ENCODE measurements at places on chromosomes 13 and 19.

DNA sequence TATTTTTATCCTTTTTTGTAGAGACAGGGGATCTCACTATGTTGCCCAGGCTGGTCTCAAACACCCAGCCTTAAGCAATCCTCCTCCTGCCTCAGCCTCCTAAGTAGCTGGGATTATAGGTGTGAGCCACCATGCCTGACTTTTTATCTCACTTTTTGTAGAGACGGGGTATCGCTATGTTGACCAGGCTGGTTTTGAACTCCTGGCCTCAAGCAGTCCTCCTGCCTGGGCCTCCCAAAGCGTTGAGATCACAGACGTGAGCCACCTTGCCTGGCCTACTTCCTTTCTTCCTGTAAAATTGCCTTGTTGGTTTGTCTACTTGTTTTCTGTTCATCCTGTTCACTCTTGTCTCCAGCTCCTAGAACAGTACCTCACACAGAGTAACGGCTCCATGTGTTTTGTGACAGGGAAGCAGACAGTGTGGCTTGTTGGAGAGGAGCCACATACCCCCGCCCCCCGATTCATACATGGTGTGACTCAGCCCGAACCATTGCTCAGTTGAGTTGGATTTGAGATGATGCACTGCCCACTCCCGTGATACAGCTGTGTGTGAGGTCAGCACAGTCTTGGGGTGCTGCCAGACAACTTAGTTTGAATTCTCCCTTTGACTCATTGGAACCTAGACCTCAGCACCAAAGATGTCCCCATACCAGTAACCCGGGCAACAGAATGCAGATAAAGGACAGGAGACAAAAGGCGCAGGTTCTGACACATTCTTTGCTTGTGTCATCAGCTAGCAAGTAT, 34.2 kb downstream of the GPR42 start:
- DNase-seq, result no peak

DNA sequence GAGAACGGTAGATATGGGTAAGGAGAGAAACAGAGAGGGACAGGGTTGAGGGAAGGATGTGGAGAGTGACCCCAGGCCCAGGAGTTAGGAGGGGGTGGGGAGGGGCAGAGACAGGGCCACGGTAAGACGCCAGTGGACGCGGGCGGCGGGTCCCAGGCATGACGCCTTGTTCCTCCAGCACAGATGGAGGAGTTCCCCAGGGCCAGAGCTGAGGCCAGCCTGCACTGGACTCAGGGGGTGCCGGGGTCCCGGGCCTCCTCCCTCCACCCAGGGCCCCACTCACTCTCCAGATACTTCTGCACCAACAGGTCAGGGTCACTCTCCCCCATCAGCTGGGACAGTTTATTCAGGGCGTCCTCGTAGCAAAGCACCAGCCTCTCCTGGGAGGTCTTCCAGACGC, 22.0 kb upstream of the EMP3 start:
- DNase-seq, result no peak

DNA sequence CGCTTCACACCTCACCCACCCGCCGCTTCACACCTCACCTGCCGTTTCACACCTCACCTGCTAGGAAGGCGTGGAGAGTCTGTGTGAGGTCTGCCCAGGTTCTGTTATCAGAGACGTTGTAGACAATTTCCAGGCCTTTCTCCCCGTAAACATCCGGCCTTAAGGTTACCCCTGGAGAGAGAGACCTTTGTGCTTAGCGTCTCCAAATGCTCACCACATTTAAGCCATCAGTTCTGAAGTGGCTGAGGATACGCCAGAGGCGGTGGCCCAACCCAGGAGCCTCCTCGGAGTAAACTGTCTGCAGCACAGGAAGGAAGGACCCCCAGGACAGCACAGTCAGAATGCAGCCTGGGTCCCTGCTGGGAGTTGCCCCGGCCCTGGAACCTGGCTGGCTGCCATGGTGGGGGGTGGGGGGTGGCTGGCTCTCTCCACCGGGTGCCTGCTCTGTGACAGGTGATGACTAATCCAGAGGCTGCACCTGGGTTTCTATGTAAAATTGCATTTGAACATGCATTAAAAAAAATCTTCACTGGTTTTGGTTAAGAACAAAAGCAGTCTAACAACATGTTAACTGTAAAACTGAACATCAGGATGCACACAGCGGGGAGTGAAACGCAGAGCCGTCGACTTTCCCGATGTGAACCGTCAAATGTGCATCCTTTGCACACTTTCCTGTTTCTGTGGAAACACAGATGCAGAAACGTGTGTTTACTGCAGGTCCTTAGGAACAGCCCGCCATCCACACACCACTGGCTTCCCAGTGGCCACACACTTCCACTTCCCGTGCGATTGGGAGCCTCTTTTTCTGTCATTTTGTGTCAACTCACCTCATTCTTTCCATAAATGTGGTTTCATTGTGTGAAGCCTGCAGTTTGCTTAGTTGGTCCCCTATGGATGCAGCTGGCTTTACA, 4.5 kb downstream of the ATP4B start:
- no peak for DNase-seq

DNA sequence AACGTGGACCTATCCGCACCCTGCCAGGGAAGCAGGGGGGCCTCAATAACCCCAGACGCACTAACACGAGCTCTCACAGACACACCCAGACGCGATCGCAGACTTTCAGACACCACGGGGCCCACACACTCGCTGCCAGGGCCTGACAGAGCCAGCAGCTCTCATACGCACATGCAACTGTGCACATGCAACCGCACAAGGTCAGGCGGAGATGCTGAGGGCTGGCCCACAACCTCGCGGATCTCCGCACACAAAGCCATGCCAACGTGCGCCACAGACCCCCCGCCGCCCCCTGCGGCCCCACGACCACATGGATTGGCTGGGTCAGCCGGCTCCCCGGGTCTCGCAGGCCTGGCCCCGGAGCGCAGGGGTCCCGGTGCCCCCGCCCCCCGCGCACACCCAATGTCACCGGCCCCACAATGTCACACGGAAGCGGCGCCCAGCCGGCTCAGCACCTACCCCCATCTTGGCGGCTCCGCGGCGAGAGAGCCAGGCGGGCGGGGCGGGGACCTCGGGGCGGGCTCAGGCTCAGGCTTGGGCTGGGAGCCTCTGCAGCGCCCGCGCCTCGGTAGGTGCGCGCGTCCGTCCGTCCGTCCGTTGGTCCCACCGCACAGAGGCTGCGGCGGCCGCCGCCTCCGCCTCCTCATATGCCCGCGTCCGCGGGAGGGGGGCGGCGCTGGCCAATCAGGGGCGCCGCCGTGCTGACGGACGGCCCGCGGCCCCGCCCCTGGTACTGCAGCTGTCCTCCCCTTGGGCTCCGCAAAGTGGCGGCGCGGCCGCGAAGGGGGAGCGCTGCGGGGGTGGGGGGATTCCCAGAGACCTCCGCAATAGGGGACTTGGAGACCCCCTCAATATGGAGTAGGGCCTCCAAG, at the start of gene ATP1A3:
ATP1A3 (minus strand) TSS at position 619 of the 872 bp plus-strand sequence; CDS start at position 465, 154 bp downstream.
- peak; percentile 92 for DNase-seq

GRCh38 chr13:47621931-47622330, 379.1 kb downstream of the SUCLA2 start:
- no peak for DNase-seq

DNA sequence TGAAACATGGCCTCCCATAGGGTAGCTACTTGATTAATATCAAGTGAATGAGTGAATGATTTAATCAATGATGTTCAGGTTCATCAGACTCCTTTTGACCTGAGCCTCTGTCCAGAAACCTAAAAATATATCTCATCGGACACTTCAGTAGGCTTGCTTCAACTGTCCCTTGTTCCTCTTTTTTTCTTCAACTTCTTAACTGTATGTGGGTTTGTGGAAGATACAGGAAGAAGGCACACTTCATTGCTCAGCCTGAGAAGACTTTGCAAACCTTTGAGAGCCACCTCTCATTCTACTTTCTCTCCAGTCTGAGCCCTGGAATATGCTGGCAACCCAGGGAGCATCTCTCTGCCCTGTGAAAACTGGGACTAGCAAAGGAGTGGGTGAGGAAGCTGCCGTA, 557.0 kb downstream of the FGF9 start:
- DNase-seq, result no peak

DNA sequence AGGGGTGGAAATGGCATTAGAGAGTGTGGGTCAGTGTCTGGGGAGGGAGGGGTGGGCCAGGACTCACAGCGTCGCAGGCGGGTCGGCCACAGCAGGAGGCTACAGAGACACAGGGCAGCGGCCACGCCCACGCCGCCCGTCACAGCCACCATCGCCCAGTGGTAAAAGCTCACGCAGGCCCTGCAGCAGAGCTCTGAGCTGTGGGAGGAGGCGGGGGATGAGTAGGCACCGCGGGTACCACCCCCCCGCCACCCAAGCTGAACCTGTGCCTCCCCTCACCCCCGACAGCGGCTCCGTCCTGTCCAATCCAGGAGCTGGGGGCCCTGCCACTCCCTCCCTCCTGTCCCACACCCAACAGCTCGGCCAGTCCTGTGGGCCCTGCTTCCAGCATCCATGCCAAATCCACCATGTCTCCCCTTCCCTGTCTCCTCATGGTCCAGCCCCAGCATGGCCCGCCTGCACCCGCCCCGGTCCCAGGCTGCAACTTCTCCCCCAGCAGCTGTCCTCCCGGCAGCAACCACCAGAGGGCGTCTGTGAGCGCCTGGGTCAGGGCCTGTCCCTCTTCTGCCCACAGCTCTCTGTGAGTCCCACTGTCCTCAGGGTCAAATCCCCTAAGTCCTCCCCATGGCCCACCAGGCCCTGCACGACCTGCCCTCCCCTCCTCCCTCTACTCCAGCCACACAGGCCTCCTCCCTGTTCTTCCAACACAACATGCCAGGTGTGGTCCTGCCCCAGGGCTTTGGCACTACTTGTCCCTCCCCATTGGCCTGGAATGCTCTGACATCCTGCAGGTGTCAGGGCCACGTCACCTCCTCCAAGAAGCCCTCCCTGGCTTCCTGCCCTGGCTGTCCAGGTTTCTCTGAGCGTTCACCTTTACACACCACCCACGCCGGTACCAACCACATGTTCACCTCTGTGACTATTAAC, 6.0 kb downstream of the TEKTIP1 start:
- no peak for DNase-seq

DNA sequence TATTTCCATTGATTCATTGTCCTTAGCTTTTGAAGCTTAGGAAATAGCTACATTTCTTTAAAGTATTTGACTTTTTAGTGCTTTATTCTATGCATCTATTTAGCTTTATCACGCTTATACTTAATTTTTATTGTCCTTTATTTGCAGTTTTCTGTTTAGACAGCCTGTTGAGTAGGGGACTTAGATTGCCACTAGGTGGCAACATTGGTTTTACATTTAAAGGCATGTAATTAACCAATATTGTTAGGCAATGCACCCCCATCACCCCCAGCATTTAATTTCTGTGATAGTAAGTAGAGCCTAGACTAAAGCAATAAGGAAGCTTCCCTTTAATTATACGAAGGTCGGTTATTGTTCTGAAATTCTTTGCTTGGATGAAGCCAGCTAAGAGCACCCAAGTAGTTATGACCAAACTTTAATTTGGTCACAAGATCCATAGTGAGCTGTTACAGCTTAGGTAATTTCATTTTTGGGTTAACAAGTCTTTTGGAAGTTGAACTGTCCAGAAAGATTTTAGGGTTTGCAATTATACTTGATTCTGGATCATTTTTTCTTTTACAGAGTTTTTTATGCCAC, 36.5 kb downstream of the B3GLCT start:
- DNase-seq, result peak; percentile 35

- no peak for DNase-seq
Measured at GRCh38 chr19:53864308-53864836, 3.3 kb upstream of the MYADM start.

DNA sequence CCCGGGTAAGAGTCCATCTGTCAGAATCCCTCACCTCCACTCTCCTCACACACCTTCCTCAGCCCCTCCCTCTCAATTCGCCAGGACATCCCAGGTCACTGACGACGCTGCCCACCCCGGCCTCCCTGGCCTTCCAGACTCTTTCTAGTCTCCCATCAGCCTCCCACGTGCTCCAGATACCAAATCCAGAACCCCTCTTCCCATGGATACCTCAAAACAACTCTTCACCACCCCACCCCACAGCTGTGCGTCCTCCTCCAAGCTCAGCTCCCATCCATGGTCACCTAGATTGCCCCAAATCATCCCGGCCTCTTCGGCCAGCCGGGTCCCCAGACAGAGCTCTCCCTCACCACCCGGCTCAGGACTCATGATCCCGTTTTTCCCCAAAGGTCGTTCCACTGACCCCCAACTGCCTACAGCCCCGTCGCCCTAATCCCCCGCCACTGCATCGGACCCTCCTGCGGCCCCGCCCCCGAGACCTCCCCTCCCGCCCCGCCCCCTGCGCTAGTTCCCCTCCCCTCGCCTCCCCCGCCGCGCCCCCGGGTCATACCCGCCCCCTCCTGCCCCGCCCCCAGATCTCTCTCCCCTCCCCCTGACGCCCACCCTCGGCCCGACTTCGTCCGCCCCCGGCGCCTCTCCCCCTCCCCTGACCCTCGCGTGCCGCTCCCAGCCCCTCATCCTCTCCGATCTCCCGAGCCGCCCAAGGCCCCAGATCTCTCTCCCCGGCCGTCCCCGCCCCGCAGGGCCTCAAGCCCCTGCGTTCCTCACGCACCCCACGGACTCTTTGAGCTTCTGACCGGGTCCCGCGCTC, 546 bp downstream of the UBXN6 start:
- peak; percentile 64 for DNase-seq

DNA sequence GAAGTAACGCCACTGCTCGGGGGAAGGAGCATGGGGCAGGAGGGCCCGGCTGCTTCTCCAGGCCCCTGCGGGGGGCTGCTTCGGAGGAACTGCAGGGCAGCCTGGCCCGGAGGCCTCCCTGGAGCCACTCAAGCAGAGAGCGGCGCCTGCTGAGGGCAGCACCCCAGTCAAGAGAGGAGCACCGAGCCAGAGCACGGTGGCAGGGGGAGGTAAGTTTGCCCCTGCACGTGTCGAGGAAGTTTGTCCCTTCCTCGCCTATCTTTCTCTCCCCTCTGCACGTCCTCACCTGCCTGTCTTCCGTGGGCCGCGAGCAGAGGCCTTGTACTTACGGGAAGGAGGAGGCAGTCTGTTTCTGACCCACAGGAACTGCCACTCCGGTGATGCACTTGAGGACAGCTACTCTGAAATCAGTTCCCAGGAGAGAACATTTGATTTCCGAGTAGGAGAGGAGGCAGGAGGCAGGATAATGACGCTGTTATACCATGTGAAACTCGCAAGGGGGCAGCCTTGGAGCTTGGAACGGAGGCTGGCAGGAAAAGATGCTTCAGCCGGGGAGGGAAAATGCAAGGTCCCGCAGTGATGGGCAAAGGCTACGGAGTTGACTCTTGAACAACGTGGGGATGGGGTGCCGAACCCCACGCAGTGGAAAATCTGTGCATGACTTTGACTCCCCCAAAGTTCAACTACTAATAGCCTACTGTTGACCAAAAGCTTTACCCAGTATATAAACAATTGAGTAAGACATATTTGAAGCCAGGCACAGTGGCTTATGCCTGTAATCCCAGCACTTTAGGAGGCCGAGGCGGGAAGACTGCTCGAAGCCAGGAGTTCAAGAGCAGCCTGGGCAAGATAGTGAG, 5.0 kb downstream of the FFAR1 start:
- peak; percentile 44 for DNase-seq

- DNase-seq, result no peak
Measured at GRCh38 chr13:71714802-71715375, 152.1 kb downstream of the DACH1 start.

GRCh38 chr13:32585550-32586079, 637 bp upstream of the PDS5B start:
- DNase-seq, result no peak

Data from NCI-H446 (cell line).